ENCODE measurements at places on chromosomes 1 and 21.
A peak's percentile ranks its signal among the peaks of the same experiment; 100 is the strongest.

DNA sequence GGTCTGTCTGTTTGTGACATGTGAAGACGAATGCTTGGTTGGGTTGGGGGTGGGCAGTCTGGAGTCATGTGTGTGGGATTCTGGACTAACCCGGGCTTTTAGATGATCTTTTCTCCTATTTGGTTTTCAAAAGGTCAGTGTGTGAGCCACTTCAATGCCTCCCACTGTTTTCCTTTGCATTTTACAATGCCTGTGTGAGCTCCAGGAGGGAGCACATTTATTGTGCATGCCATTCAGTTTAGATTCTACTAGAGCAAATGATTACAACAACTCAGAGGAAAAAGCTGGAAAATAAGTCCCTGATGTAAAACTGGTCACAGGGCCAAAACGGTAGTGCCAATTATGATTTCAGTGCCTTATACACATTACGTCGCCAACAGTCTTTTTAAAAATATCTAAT lies 90.9 kb downstream of the LYPLAL1 start:
- no peak for DNase-seq

GRCh38 chr1:41847733-41848132 lies 71.0 kb downstream of the HIVEP3 start:
- no peak for DNase-seq

- no peak for DNase-seq
These were observed 153.9 kb upstream of the EDN2 start for GRCh38 chr1:41638086-41639024.

- no peak for DNase-seq
These were observed 108.2 kb upstream of the OLIG2 start for GRCh38 chr21:32917362-32918135.

- DNase-seq = no peak
These were observed 17.1 kb upstream of the TMEM9 start for GRCh38 chr1:201171063-201172036.

DNA sequence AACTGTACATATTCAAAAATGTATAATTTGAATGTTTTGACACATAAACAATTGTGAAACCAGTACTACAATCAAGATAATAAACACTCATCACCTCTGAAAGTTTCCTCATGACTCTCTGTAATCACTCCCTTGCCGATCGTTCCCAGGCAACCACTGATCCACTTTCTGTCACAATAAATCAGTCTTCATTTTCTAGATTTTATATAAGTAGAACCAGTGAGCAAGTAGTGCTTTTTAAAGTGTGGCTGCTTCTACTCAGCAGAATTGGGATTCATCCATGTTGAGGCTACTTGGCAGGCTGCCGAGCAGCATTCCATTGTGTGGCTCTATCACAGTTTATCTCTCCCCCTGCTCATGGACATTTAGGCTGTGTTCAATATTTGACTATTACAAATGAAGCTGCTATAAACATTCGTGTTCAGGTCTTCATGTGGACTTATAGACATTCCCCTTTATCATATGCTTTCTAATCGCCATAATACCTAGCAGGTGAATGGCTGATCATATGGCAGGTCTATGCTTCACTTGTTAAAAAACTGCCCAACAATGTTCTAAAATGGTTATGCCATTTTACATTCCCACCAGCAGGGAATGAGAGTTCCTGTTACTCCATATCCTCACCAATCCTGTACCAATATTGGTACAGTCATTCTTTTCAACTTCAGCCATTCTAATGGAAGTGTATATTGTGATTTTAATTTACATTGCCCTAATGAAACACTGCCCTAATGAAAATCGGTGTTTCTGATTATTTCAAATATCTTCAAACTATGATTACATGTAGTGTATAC lies 20.5 kb downstream of the TEX38 start:
- DNase-seq = no peak

DNA sequence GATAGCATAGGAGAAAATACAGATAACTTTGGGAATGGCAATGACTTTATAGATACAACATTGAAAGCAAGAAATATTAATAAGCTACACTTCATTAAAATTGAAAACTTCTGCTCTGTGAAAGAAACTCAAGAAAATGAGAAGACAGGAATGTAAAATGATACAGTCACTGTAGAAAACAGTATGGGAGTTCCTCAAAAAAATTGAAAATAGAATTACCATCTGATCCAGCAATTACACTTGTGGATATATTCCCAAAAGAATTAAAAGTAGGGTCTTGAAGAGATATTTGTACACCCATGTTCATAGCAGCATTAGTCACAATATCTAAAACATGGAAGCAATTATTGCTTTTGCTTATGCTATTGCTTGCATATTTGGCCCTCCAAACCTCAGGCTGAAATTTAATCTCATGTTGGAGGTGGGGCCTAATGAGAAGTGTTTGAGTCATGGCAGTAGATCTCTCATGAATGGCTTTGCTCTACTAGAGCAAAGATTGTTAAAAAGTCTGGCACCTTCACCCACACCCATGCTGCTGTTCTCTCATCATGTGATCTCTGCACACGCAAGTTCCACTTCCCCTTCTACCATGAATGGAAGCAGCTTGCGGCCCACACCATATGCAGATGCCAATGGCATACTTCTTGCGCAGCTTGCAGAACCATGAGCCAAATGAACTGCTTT lies 15.3 kb upstream of the AHCYL1 start:
- no peak for DNase-seq

DNA sequence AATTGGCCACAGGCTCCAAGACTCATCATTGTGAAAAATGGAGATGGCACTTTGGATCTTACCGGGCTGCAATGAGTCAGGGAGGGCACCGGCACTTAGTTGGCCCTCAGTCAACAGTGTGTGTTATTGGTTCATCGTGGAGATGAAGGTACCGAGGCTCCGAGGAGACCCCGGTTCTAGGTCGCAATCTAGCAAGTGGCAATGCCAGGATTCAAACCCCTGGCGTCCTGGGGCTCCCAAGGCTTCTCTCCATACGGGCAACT lies 49.0 kb upstream of the ACOT11 start:
- DNase-seq = no peak

- DNase-seq = no peak
These were observed 171.7 kb upstream of the COA6 start for GRCh38 chr1:234201600-234201999.

- DNase-seq = peak; percentile 83
These were observed 64.1 kb downstream of the DNTTIP2 start for GRCh38 chr1:93814795-93815340.

DNA sequence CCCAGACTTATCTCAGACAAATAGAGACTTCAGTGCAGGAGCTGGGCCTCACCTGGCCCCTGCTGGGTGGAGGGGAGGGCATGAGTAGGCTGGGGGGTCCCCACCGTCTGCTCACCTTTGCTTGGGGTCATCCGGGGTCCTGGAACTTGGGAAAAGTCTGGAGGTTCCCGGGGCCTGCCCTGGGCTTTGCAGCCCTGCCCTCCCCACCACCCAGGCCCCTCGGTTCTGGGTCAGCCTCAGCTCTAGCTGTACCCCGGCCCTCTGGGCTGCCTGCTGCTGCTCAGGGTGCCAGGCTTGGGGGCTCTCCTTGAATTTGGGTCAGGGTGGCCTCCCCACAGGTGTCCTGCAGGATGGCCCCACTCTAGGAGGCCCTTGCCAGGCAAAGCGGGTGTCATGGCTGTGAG lies 2.4 kb upstream of the TMEM52 start:
- no peak for DNase-seq

DNA sequence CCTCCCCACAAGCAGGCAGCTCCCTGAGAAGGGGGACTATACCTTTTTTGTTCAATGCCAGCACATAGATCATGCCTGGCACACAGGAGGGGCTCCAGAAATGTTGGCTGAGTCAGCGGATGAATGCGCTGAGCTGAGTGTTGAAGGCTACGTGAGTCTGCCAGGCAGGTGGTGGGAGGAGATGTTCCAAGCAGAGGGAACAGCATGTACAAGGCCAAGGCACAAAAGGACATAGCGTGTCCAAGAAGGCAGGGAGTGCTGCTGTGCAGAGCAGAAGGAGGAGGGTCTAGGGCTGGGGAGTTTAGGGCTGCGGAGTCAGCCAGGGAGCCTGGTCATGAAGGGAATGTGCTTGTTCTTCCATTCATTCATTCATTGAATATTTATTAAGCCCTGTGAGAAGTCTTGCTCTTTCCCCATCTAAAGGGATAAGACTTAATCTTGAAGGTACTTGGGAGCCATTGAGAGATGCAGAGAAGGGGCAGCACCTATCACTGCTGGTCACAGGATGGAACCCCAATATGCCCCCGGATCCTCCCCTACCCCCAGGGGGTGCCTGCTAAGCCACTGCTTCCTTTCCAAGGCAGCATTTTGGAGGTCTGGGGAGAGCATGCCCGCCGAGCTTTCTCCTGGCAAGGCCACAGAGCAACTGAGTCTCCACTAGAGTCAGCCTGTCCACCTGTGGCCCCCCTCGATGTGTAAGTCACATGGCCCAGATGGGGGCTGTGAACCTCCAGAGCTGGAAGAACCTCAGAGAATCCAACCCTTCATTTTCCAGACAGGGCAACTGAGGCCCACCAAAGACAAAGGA lies 31.2 kb upstream of the LAPTM5 start:
- no peak for DNase-seq

- DNase-seq = no peak
These were observed at the start of gene KCNQ4 for GRCh38 chr1:40783001-40783905. Gene KCNQ4 (plus strand): TSS chr1:40783787. CDS start chr1:40784094, 307 bp downstream.

- no peak for DNase-seq
These were observed at the start of gene RPTN for GRCh38 chr1:152159144-152159543. Gene RPTN (minus strand): TSS chr1:152159228. CDS start chr1:152157889, 1,339 bp downstream.

GRCh38 chr1:228161866-228162265 lies 3.7 kb upstream of the IBA57 start:
- DNase-seq = no peak

DNA sequence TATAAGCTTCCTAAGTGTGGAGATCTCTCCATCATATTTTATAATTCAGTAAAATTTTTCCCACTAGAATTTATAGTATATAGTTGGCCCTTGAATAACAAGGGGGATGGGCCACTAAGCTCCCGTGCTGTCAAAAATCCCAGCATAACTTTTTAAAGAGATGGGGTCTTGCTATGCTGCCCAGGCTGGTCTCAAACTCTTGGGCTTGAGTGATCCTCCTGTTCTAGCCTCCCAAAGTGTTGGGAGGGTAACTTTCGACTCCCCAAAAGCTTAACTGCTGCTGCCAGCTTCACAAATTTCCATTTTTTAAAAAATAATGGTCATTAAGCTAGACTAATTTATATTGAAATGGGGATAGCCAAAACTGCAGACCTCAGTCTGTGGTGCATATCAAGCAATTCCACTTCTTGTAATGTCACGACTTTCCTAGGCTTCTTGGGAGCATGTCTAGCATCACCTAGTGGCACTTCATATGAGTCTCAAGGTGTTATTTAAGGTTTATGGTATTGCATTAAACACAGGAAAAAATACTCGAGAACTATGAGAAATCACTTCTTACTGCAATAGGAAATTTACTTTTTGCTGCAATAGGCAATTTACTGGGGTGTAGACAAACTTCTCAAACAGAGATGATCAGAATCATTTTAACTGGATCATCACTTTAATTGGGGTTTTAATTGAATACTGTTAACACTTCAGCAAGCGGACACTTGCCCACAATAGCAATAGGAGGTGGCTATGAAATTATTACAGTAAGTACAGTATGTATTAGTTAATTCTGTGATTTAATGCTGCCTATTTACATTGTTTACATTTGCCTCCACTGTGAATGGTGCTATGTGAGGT lies 19.3 kb upstream of the ACTA1 start:
- no peak for DNase-seq

DNA sequence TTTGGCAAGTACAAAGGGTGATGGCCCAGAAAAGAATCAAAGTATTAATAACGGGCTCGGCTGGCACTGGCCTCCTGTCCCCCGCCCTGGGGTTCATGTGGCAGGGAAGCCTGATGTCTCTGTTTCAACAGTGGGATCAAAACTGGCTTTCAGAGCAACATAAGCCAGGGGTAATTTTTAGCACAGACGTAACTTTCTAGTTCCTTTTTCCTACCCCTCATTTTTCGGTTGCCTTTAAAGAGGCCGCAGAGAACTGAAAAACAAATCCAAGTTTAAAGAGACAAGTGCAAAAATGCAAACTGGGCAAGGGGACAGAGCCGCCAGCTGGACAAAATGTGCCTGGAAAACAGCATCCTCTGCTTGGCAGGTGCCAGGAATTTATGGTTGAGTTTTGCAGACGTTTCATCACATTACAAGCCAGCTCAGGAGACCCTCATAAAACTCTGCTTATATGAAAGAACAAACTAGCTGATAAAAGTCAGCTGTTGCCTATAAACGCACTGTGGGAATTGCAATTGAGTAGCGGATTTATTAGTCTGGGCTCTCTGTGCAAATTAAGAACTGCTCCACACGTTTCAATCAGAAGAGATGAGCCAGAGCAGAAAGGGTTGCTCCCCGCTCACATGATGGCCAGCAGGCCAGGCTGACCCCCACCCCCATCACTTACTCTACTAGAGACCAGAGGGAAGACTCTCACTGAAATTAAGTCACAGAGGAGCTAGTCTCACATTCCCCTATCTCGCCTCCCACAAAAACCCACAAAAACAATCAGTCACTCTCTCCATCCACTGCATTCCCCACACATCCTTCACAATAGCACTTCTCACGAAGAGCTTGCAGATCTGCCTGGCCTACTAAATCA lies 15.8 kb upstream of the CDCA8 start:
- no peak for DNase-seq

- DNase-seq = no peak
These were observed 12.0 kb downstream of the OTUD3 start for GRCh38 chr1:19894218-19894617.

DNA sequence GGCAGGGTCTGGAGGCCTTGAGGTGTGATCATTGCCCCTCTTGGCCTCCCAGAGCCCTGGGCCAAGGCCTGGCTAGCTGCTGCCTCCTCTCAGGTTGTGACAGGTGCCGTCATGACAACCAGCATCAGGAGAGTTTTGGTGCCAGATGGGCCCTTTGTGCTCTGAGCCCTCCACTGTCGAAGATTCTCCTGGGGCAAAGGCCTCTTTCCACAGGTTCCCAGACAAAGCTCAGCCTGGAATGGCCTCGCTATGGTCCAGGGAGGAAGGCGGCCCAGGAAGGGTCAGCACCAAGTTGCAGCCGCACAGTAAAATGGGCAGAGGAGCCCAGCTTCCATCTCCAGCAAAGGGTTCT lies 78.4 kb downstream of the ALPL start:
- no peak for DNase-seq

DNA sequence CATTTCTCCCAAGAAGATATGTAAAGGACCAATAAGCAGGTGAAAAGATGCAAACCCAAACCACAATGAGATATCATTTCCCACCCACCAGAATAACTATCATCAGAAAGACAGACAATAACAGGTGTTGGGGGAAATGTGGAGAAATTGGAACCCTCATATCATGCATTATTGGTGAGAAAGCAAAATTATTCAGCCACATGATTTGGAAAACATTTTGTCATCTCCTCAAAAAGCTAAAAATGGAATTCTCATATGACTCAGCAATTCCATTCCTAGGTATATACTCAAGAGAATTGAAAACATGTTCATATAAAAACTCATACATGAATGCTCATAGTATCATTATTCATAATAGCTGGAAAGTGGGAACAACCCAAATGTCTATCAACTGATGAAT lies 25.1 kb upstream of the RNF186 start:
- DNase-seq = no peak

- DNase-seq = no peak
These were observed 111.9 kb upstream of the RAVER2 start for GRCh38 chr1:64632936-64633335.
